ENCODE measurements at places on chromosomes 13 and 19.
A peak's percentile ranks its signal among the peaks of the same experiment; 100 is the strongest.

GRCh38 chr13:109785141-109785891, 1.1 kb downstream of the IRS2 start:
- peak; percentile 42 for DNase-seq

- DNase-seq, result no peak
Measured at GRCh38 chr13:49466292-49466838, 22.3 kb downstream of the SETDB2 start.

DNA sequence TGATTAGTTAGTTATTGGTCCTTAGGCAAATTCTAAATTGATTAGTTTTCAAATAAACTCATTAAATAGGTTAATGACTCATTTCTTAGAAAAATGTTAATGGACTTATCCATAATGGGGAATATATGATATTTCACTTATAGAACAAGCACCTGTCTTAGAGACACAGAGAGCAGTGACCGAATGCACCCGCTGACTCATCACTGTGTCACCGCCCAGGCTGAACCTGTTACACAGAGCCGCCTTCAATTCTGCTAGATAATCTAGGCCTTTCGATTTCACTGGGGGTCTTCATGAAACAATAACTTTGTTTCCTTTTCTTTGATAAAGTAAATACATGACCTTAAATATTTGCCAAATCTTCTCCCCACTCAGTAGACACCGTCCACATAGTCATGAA, 13.1 kb downstream of the IRS2 start:
- no peak for DNase-seq

DNA sequence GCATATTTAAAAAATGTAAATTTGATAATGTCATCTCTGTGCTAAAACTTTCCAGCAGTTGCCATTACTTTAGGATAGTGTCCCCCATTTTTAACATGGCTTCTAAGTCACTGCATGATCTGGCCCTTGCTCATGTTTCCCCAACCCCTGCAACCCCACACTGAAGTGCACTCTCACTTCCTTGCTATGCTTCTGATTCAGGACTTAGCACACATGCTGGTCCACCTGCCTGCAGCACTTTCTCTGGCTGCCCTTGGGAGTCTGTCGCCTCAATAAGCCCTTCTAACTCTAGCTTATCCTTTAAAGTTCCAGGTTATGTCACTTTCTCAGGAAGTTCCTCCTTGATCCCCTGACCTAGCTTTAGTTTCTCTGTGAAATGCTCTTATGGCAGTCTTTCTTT, 241.0 kb downstream of the POSTN start:
- DNase-seq, result no peak

GRCh38 chr19:51158474-51159129, 16.5 kb downstream of the SIGLEC7 start:
- peak; percentile 88 for DNase-seq
